ENCODE measurements at places on chromosomes 1 and 21.
A peak's percentile ranks its signal among the peaks of the same experiment; 100 is the strongest.

GRCh38 chr21:45539046-45539795 is 3.0 kb downstream of the SLC19A1 start:
- DNase-seq = no peak

DNA sequence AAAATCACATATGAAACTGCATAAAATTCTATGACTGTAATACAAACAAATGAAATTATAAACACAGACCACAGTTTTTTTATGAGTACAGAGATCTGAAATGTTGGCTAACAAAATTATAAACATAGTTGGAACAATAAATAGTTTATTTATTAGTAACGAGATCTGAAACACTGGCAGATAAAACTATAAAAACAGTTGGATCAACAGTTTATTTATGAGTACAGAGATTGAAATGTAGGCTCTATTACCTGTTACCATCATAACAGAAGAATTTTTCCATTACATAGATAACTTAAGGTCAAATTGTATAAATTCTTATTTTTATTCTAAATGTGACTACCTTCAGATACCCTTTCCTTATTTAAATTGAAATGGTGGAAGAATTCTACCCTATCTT is 14.5 kb downstream of the EYA3 start:
- no peak for DNase-seq

GRCh38 chr1:62142496-62142895 is 52.2 kb upstream of the L1TD1 start:
- no peak for DNase-seq

DNA sequence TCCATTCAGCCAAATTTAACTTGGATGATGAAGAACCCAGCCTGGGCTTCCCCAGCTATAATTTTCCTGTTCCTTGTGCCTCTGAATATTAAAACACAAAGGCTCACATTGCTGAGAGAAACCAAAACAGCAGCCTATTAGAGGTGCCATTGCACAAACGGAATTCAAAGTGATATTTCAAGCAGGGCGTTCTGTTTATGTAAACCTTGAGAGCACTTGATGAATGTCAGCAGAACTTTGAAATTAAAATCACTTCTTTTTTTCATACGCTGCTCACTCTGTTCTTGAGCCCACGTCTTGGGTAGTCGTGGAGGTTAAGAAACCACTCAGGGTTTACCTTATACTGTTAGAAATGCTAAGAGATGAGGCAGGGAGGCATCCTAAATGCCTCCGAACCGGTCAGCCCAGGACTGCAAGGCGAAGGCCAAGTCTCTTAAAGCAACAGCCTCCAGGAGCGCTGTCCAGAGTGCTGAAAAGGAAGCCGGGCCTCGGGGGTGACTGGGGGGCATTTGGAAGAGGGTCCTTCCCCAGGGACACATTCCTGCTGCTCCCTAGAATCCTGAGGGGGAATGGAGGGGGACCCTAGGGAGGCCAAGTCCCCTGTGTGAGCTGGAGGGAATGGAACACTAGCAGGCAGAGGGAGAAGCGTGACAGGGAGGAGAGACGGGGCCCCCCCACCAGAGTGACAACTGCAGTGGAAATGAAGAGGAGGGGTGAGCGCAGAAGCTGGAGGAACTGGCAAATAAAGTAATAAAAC is 154.8 kb upstream of the VAMP3 start:
- DNase-seq = peak; percentile 9

- DNase-seq = peak; percentile 55
Measured at GRCh38 chr1:160400223-160400645, at the start of gene VANGL2. VANGL2 (plus strand) TSS chr1:160400564; CDS start chr1:160415838, 15,274 bp downstream.

DNA sequence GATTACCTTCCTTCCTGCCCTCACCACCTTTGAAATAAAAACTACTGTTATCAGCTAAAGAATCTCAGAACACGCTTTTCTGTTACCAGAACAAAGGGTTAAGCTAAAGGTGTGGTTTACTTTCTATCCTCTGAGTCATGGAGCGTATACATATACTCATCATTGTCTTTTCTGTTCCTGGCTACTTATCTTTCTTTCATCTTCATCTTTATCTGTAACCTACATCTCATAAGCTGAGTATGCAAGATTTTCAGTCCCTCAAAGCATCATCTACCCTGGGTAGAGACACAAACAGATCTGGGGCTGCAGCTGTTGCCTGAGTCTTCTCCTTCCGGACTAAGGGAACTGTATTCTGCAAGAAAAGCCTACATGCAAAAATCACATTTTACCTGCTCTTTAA is 75.6 kb downstream of the LMO4 start:
- DNase-seq = no peak

DNA sequence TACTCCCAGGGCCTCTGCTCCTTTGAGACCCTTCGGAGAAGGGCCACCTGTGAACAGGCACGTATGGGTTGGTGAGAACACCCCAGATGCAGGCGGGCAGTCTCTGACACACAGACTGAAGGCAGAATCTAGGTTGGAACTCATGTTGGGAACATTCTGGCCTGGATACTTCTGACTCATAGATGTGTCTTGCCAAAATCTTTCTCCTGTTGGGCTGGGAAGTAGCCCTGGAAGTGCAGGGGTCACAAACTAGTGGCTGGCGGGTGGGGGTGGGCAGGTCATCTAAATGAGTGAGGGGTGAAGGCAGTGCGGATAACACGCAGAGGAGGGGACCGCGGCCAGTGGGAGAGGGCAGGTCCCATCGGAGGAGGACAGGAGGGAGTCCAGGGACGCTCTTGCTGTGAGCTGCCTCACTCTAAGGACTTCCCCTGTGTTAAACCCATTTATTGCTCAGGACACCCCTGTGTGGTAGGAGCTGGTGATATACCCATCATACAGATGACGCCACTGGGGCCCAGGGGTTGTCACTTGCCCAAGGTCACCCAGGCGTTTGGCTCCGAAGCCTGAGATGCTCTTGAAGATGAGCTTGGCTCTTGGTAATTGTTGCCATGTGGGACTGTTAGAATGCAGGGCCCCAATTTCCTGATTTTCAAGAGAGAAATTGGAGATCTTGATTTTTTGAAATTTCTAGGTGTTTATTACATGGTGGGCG is 181.0 kb downstream of the PTPRU start:
- no peak for DNase-seq

GRCh38 chr1:101438359-101438758 is 201.5 kb downstream of the S1PR1 start:
- no peak for DNase-seq

DNA sequence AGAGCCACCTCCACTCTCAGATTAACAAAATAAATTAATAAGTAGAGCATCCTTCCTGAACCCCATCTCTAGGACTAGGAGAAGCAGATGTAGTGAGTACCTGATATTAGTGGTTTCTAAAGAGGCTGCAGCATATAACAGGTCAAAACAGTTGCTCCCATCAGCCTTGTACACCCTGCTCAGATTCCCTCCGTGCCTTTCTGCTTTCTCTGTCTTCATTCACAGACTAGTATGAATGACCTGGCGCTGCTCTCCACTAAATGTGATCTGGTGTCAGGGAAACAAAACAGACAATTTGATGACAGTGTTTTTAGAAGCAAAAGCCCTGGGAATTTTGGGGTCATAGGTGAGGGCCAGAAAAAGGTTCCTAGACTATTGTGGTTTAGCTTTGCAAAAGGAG is 8.3 kb downstream of the SESN2 start:
- DNase-seq = no peak

GRCh38 chr1:39675220-39675619 is 3.3 kb upstream of the NT5C1A start:
- DNase-seq = no peak
